NCI-H187 treated with DMSO at 0.1 percent for 48 hours (cell line): ENCODE measurements at places on chromosomes 12 and 14.

DNA sequence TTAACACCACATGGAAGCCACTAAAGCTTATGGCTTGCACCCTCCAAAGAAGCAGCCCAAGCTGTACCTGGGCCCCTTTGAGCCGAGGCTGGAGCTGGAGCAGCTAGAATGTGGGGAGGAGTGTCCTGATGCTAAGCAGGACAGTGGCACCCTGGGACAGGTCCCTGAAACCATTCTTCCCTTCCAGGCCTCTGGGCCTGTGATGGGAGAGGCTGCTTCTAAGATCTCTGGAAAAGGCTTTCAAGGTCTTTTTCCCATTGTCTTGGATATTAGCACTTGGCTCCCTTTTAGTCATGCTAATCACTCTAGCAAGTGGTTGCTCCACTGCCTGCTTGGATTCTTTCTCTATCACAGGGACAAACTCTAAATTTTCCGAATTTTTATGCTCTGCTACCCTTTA lies 40.9 kb downstream of the OSBPL8 start:
- DNase-seq, result no peak

DNA sequence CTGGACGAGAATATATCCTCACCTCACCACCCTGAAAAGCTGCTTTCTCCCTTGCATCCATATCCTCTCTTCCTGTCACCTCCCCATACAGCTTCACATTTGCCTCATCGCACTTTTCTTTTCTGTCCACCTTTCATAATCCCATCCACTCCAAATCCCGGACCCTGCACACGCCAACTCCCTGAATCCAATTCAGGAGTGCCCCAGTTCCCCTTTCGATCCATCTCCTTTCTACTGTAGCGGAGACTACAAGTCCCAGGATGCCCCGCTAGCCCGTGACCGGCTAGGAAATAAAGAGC lies 2.5 kb downstream of the TMEM253 start:
- no peak for DNase-seq

GRCh38 chr12:124321556-124322270 lies 26.8 kb downstream of the RFLNA start:
- no peak for DNase-seq

GRCh38 chr12:52254965-52255751 lies 19.3 kb upstream of the KRT86 start:
- no peak for DNase-seq
